Astrocyte (in vitro differentiated cells and primary cell): ENCODE measurements at places on chromosomes 7 and 10. TPM values are rescaled to one million over a fixed set of nuclear protein-coding genes. Genes with fewer than 3 reads are reported as not detected.
A peak's percentile ranks its signal among the peaks of the same experiment; 100 is the strongest.

DNA sequence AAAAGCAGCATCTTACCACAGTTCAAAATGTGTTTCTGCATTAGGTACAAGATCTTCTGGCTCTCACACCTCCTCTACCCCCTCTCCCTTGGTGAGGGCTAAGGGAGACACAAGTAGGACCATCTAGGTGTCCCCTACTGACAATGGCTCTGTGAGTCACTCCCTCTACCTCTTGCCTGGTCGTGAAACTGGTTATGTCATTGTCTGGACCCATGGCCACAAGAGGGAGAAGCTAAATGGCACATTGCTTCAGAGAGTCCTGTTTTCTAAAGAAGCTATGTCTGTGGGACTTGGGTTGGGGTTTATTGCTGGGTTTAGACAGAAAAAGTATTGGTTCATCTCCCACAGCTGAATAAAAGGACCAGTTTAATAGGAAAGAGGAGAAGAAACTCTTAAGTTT, 4.0 kb upstream of the PLXNA4 start:
- no peaks in the 10 kb centered on the region for H3K36me3 ChIP-seq
- DNase-seq = peak; percentile 14
- H3K27ac ChIP-seq = no peak overlapping the region
- H3K4me3 ChIP-seq = no peak overlapping the region

DNA sequence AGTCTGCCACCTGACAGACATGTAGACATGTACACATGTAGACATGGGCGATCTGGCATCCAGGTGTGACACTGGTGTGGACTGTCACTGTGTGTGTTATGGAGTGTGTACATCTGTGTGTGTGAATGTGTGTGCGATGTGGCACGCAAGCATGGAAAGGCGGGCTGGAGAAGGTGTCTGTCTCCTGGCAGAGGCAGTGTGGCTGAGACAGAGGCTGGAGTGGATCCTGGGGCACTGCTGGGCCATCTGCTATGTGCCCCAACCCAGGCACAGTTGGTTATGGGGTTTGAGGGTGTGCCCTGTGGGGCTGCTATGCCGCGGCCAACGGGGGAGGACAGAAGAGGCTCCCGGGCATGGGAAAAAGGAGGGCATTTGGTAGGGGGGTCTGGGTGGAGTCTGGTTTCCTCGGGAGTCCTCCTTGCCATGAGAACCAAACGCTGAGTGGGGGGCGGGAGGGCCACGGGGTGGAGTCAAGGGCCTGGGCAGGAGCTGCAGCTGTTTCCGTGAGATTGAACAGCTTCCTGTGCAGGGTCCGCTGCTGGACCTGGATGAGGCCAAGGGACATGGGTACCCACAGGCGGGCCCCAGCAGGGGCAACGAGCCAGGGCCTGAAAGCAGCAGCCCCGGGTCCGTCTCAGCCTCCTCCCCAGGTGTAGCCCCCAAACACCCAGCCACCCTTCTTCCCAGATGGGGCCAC, 1.3 kb downstream of the ELN start:
- H3K27me3 ChIP-seq = peaks cover 3% of the 10 kb centered on the region
- no peak for DNase-seq
- no peak overlapping the region for H3K27ac ChIP-seq
- no peaks in the 10 kb centered on the region for H3K36me3 ChIP-seq
- H3K4me3 ChIP-seq = no peak overlapping the region
- peaks cover 5% of the 10 kb centered on the region for H3K4me1 ChIP-seq

DNA sequence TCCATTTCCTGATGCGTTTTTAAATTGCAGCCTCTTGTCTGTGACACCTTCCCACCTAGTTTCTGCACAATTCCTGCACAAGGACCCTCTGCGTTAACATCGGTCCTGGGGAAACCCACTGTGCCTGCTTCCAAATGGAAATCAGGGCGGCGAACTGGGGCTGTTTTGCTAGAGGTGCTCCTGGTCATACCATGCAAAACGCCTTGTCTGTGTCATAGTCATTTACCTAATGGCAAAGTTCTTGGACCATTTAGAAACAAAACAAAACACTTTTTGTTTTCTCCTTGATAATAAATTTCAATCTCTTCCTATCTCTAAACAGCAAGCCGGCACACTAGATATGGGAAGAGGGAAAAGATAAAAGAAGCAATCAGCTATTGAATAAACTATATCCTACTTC, 206.9 kb upstream of the KLF14 start:
- H3K27ac ChIP-seq = peak overlapping the region; percentile 97
- DNase-seq = no peak
- no peaks in the 10 kb centered on the region for H3K27me3 ChIP-seq

DNA sequence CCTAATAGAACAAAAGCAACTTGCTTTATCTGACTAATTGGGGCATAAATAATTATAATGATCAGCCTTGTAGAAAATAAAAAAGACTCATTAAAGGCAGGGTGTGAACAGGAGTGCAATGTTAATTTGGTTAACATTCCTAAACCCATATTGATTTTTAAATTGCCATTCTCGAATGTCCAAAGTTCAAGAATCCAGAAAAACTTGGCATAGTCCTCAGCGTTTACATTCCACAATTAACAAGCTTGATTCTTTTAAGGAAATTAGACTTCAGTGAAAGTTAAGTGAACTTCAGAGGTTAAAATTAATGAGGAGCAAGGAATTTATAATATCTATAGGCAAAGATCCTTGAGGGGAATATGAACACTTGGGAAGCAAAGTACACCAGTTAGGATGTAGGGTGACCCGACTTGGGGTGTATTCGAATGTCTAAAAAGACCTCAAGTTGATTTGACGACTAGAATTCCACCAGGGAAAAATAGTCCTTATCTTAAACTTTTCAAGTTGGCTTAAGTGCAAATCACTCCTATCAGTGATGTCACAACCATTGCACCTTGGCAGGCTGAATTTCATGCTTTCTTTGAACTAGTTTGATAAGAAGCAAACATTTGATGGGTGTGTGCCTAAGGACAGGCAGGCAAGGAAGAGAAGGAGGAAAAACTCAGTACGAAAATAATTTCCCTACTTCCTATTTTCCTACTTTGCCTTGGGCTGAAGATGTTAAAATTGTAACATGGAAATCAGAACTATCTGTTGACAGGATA, 830.4 kb upstream of the COBL start:
- H3K36me3 ChIP-seq = no peaks in the 10 kb centered on the region
- no peak overlapping the region for H3K4me3 ChIP-seq
- no peak for DNase-seq
- H3K4me1 ChIP-seq = no peaks in the 10 kb centered on the region
- no peaks in the 10 kb centered on the region for H3K27me3 ChIP-seq

DNA sequence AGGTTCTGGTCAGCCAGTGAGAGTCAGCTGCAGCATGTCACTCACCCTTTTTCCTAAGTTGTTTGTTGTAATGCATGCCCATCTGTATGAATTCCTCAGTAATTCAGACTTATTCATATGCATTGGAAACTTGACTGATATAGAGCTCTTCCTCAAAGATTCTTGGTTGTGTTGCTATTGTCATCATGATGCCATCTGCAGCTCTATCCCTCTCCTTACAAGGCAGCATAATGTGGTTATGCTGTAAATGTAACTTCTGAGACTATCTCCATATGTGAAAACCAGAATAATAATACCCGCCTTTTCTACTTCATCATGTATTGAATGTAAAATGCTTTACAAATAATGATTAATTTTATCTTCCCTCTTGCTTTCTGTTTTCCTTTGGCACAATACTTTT, 252.6 kb upstream of the MTPN start:
- peaks cover 4% of the 10 kb centered on the region for H3K4me1 ChIP-seq
- no peak overlapping the region for H3K4me3 ChIP-seq

DNA sequence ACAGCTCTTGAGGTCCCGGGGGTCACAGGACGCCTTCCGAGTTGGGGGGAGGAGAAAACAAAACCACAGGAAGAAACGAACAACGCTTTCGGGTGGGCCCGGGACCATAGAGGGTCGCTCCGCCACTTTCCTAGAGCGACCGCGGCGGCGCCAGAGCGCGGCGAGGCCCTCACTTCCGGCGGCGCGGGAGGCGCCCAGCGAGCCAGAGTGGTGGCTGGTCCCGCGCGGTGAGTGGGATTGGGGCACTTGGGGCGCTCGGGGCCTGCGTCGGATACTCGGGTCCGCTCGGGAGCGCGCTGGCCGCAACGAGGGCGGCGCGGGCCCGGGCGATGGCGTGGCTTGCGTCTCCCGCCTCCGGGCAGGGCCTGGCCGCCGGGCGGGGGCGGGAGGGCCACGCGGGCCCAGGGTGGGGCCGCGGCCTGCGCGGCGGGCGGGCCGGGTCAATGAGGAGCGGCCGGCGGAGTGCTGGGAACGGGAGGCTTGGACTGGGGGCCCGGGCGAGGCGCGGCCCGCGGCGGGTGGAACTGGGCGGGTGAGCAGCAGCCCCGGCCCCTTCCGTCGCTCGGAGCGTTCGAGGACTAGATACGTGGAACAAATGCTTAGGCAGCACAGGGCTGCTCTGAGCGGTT, at the start of gene ZNF22:
ZNF22 (plus strand) TSS at position 172 of the 629 bp plus-strand sequence. CDS start 2,446 bp downstream, outside the sequence.
- peaks cover 9% of the 10 kb centered on the region for H3K36me3 ChIP-seq
- peaks cover 17% of the 10 kb centered on the region for H3K4me1 ChIP-seq
- H3K27ac ChIP-seq = peak within 1 kb of the TSS; percentile 79
- H3K4me3 ChIP-seq = peak within 1 kb of the TSS; percentile 71

- peak; percentile 97 for DNase-seq
- peak overlapping the region; percentile 82 for H3K4me3 ChIP-seq
- no peaks in the 10 kb centered on the region for H3K27me3 ChIP-seq
- H3K27ac ChIP-seq = peak overlapping the region; percentile 94
- peaks cover 3% of the 10 kb centered on the region for H3K4me1 ChIP-seq
Measured at GRCh38 chr10:63268798-63269503, 135.8 kb downstream of the NRBF2 start.

DNA sequence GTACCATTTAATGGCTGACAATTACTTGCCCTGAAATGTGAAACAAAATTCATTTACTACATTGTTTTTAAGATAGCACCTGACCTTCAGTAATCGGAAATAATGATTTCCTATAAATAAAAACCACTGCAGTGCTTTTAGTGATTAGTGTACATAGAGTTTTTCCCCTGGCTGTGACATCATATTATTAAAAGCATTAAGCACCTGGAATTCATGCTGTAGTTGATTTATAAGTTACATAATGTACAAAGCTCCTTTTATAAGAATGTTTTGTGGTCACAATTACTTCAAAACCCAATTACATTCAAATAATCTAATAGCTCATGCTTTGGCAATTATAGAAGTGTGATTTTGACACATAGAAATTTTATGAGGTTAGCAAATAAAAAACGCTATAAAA, 44.3 kb upstream of the EIF4H start:
- H3K36me3 ChIP-seq = no peaks in the 10 kb centered on the region
- H3K4me3 ChIP-seq = no peak overlapping the region

ITPRID1 gene
- not detected in 2 replicates for total RNA-seq

LAMB4 gene
- total RNA-seq = 0.16 and 0.41 TPM in 2 replicates

CYP3A5 gene
- 0.07 TPM in 1 of 2 replicates, not detected in the other for total RNA-seq

ADIRF gene
- not detected in 2 replicates for total RNA-seq

CHPF2 gene
- 84.7 and 101 TPM in 2 replicates for total RNA-seq
